ENCODE measurements at places on chromosomes 7 and 10. TPM values are rescaled to one million over a fixed set of nuclear protein-coding genes. Genes with fewer than 3 reads are reported as not detected.

DNA sequence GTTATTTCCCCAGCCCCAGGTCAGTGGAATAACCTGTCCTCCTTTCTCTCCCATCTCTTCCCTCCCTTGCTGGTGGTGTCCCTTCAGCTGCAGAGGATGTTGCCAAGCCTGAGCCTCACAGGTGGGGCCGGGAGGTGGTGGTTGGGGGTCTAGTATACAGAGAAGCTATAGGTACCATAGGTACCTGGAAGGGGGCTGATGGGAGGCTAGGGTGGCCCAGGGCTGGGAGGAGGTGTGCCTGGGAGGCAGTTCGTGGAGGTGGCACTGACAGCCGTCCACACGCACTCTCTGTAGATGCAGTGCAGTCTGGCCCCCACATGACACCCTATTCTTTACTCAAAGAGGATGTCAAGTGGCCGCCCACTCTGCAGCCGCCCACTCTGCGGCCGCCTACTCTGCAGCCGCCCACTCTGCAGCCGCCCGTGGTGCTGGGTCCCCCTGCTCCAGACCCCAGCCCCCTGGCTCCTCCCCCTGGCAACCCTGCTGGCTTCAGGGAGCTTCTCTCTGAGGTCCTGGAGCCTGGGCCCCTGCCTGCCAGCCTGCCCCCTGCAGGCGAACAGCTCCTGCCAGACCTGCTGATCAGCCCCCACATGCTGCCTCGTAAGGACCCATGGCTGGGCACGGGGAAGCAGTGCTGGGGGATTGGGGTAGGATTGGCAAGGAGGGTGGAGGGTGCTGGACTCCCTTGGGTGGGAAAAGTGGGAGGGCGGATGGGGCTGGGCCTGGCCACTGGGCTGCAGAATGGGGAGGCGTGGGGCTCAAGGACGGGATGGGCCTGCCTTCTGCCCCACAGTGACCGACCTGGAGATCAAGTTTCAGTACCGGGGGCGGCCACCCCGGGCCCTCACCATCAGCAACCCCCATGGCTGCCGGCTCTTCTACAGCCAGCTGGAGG lies 9.5 kb downstream of the IRF5 start:
- no peak for DNase-seq

CDC14C gene
- polyA plus RNA-seq: 0.02 TPM

NDUFB2 gene
- polyA plus RNA-seq: 206 TPM

CPVL gene
- polyA plus RNA-seq: 6.0 TPM

- no peak for DNase-seq
Observed at GRCh38 chr10:34908481-34908880, 93.4 kb upstream of the PARD3 start.

GRCh38 chr7:157464971-157465886 lies 128.4 kb downstream of the DNAJB6 start:
- DNase-seq: no peak

DNA sequence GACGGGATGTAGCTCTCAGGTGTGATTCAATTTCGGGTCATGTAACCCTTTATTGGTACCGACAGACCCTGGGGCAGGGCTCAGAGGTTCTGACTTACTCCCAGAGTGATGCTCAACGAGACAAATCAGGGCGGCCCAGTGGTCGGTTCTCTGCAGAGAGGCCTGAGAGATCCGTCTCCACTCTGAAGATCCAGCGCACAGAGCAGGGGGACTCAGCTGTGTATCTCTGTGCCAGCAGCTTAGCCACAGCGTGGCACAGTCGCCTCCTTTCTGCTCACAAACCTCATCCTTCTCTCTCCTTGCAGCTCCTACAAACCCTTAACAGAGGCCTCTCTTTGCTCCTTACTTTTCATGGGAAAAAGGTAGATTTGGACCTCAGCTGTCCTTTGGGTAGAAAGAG lies 197.5 kb upstream of the PRSS58 start:
- DNase-seq: no peak

- DNase-seq: no peak
Observed at GRCh38 chr7:158353606-158354570, 233.7 kb downstream of the PTPRN2 start.

NXPH1 gene
- polyA plus RNA-seq: not detected

PIP gene
- polyA plus RNA-seq: not detected

GRCh38 chr7:127792528-127793342 lies 140.7 kb downstream of the SND1 start:
- DNase-seq: peak; percentile 68

GRCh38 chr7:121237601-121238000 lies 91.2 kb upstream of the WNT16 start:
- no peak for DNase-seq

DNA sequence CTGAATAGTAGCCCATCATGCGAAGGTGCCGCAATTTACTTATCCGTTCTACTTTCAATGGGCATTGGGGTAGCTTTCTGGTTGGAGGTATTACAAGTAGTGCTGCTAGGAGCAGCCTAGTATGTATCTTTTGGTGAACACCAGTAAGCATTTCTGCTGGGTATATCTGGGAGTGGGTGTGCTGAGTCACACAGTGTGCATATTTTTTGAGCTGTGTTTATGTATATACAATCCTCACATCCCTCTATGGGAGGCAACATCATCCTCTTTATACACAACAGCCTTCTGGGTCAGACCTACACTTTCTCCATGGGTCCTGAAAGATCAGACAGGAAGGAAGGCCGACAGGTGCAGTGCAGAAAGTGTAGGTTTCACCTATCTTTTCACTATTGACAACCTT lies 36.3 kb downstream of the PYROXD2 start:
- no peak for DNase-seq

GRCh38 chr7:134755422-134756022 lies 23.9 kb upstream of the CALD1 start:
- DNase-seq: peak; percentile 56

- no peak for DNase-seq
Observed at GRCh38 chr10:51707821-51708424, 8.5 kb upstream of the CSTF2T start.

Data from liver (tissue), 10 donors.